ENCODE measurements at places on chromosomes 4 and X. TPM values are rescaled to one million over a fixed set of nuclear protein-coding genes. Genes with fewer than 3 reads are reported as not detected.

Gene CENPU
- polyA plus RNA-seq: 13.0 TPM

Gene CLDN34
- polyA plus RNA-seq: not detected

Gene PDZD4
- 343 TPM for polyA plus RNA-seq

Gene TSPAN7
- polyA plus RNA-seq: 180 TPM

Gene GUCY1B1
- polyA plus RNA-seq: 13.6 TPM

Gene OCRL
- 27.9 TPM for polyA plus RNA-seq

Gene PPP4R3C
- not detected for polyA plus RNA-seq

Gene HMX1
- 0.89 TPM for polyA plus RNA-seq

Gene PRR32
- not detected for polyA plus RNA-seq

Gene DMP1
- 0.48 TPM for polyA plus RNA-seq

Gene PCDH11X
- polyA plus RNA-seq: 2.5 TPM

Gene PITX2
- not detected for polyA plus RNA-seq

Gene MAGEB2
- not detected for polyA plus RNA-seq

Gene CT45A5
- polyA plus RNA-seq: not detected

Gene BCORL1
- 1.0 TPM for polyA plus RNA-seq

Gene PRDX4
- 75.5 TPM for polyA plus RNA-seq

Gene PPP1R2C
- not detected for polyA plus RNA-seq

Gene SORCS2
- 1.0 TPM for polyA plus RNA-seq

Gene TXK
- not detected for polyA plus RNA-seq

Gene CENPVL2
- 3.2 TPM for polyA plus RNA-seq

Gene FMR1NB
- not detected for polyA plus RNA-seq

Gene NKX3-2
- polyA plus RNA-seq: not detected

Gene GPR78
- not detected for polyA plus RNA-seq

Gene MTMR8
- 2.1 TPM for polyA plus RNA-seq

Gene MTTP
- 1.2 TPM for polyA plus RNA-seq

Gene CT45A6
- not detected for polyA plus RNA-seq

Gene FANCB
- 0.17 TPM for polyA plus RNA-seq

Gene ADH6
- not detected for polyA plus RNA-seq

Gene HAND2
- polyA plus RNA-seq: not detected

Gene AFP
- 0.14 TPM for polyA plus RNA-seq

Gene GAB3
- polyA plus RNA-seq: 0.06 TPM

Gene TBC1D8B
- 2.1 TPM for polyA plus RNA-seq

Gene GPM6B
- polyA plus RNA-seq: 212 TPM

Gene NMU
- 55.7 TPM for polyA plus RNA-seq

Gene SSX2
- not detected for polyA plus RNA-seq

Gene FABP2
- not detected for polyA plus RNA-seq

Gene ATP6AP1
- 159 TPM for polyA plus RNA-seq

Gene ARMCX1
- 84.5 TPM for polyA plus RNA-seq

Gene SSX7
- polyA plus RNA-seq: not detected

Gene ASB12
- 1.5 TPM for polyA plus RNA-seq

Gene GPC3
- 2.1 TPM for polyA plus RNA-seq

Gene CCDC149
- polyA plus RNA-seq: 6.6 TPM

Gene MGST2
- polyA plus RNA-seq: 5.2 TPM

Gene DOCK11
- polyA plus RNA-seq: 37.2 TPM

Measured in neural cell (in vitro differentiated cells).